ENCODE measurements at places on chromosomes 7 and 10. TPM values are rescaled to one million over a fixed set of nuclear protein-coding genes. Genes with fewer than 3 reads are reported as not detected.

Gene TMEM176A
- total RNA-seq = 27.1 TPM

Gene TBRG4
- 82.2 TPM for total RNA-seq

Gene SRGN
- 37.5 TPM for total RNA-seq

Gene TSPAN14
- 36.6 TPM for total RNA-seq

Gene MRPS24
- 200 TPM for total RNA-seq

Gene ACBD7
- not detected for total RNA-seq

Gene BET1
- total RNA-seq = 12.6 TPM

Gene OPN4
- total RNA-seq = 0.40 TPM

Gene ANKRD2
- 152 TPM for total RNA-seq

Gene PLEKHS1
- total RNA-seq = not detected

Gene GLCCI1
- total RNA-seq = 4.0 TPM

Gene ODAD2
- total RNA-seq = not detected

Gene SPDYE1
- not detected for total RNA-seq

Gene ANXA8
- 0.24 TPM for total RNA-seq

Gene ZMIZ2
- 54.1 TPM for total RNA-seq

Gene SPDYE11
- total RNA-seq = not detected

Gene AKR1D1
- total RNA-seq = not detected

Gene GALNT17
- total RNA-seq = 72.1 TPM

Gene PON1
- not detected for total RNA-seq

Gene ANXA8L1
- 0.81 TPM for total RNA-seq

Gene LAMB1
- total RNA-seq = 62.1 TPM

Gene ATOH7
- total RNA-seq = not detected

Gene GOLGA7B
- total RNA-seq = 0.11 TPM

Gene SFTPD
- 0.81 TPM for total RNA-seq

Gene ACTR1A
- total RNA-seq = 90.6 TPM

Gene LRRC61
- 3.7 TPM for total RNA-seq

Gene OR13A1
- total RNA-seq = not detected

Gene SPDYE18
- total RNA-seq = 0.22 TPM

Gene CPA2
- not detected for total RNA-seq

Gene ITIH2
- total RNA-seq = not detected

Gene CLRN3
- not detected for total RNA-seq

Gene COL1A2
- total RNA-seq = 62.9 TPM

Gene TEX36
- not detected for total RNA-seq

Gene CYP3A4
- total RNA-seq = 0.70 TPM

Gene NPY4R2
- not detected for total RNA-seq

Gene ZP3
- not detected for total RNA-seq

Gene CFTR
- total RNA-seq = 0.86 TPM

Gene FZD1
- total RNA-seq = 8.6 TPM

Gene SPAG6
- total RNA-seq = not detected

Gene ATG9B
- total RNA-seq = not detected

Gene EFCAB10
- not detected for total RNA-seq

Gene MYPN
- 92.0 TPM for total RNA-seq

Gene OR2A12
- total RNA-seq = not detected

Gene CALD1
- 86.1 TPM for total RNA-seq

Gene ZMYND11
- 64.9 TPM for total RNA-seq

Gene ADRA2A
- 0.67 TPM for total RNA-seq

Gene WASL
- 25.7 TPM for total RNA-seq

Gene DLX6
- total RNA-seq = not detected

Gene CCDC7
- total RNA-seq = 19.0 TPM

Gene SLC16A9
- total RNA-seq = 0.48 TPM

Gene ACTR3C
- total RNA-seq = 2.9 TPM
